Smooth muscle cell of the pulmonary artery (primary cell): ENCODE measurements at places on chromosomes 2 and 18. TPM values are rescaled to one million over a fixed set of nuclear protein-coding genes. Genes with fewer than 3 reads are reported as not detected.

MAL gene
- total RNA-seq, result not detected in 2 replicates

SERPINB10 gene
- total RNA-seq, result not detected in 2 replicates

NMUR1 gene
- total RNA-seq, result 0.07 and 0.20 TPM in 2 replicates

UGT1A6 gene
- 0.10 TPM in 1 of 2 replicates, not detected in the other for total RNA-seq

KRCC1 gene
- total RNA-seq, result 16.2 and 19.9 TPM in 2 replicates

RBKS gene
- 0.59 and 1.2 TPM in 2 replicates for total RNA-seq

NT5DC4 gene
- 0.33 TPM in 1 of 2 replicates, not detected in the other for total RNA-seq

DNAJC5G gene
- not detected in 2 replicates for total RNA-seq

SERPINB3 gene
- total RNA-seq, result 0.07 TPM in 1 of 2 replicates, not detected in the other

NT5C1B gene
- total RNA-seq, result not detected in 2 replicates

PID1 gene
- total RNA-seq, result 35.6 and 48.6 TPM in 2 replicates

CNGA3 gene
- total RNA-seq, result not detected in 2 replicates

SAP130 gene
- 5.5 and 6.8 TPM in 2 replicates for total RNA-seq

BCL2 gene
- total RNA-seq, result 0.92 and 3.1 TPM in 2 replicates

HOXD9 gene
- not detected in 2 replicates for total RNA-seq

ABCG5 gene
- not detected in 2 replicates for total RNA-seq

GPR45 gene
- not detected in 2 replicates for total RNA-seq

ALKAL2 gene
- not detected in 2 replicates for total RNA-seq

TEX44 gene
- not detected in 2 replicates for total RNA-seq

CENPA gene
- 1.5 and 2.7 TPM in 2 replicates for total RNA-seq

KHK gene
- 0.98 and 0.99 TPM in 2 replicates for total RNA-seq

GPR75 gene
- 1.5 and 2.4 TPM in 2 replicates for total RNA-seq

ALLC gene
- not detected in 2 replicates for total RNA-seq

MAP2 gene
- 10.7 and 20.1 TPM in 2 replicates for total RNA-seq

AGXT gene
- not detected in 2 replicates for total RNA-seq

LYG1 gene
- 0.59 and 0.86 TPM in 2 replicates for total RNA-seq

TEKT4 gene
- total RNA-seq, result not detected in 2 replicates

TWIST2 gene
- 20.7 and 29.0 TPM in 2 replicates for total RNA-seq

WDR43 gene
- 51.9 and 82.5 TPM in 2 replicates for total RNA-seq

DLX1 gene
- total RNA-seq, result 1.6 and 7.7 TPM in 2 replicates

LYPD1 gene
- total RNA-seq, result 12.8 and 13.7 TPM in 2 replicates

SPDYA gene
- total RNA-seq, result 0.83 and 0.91 TPM in 2 replicates

HOXD8 gene
- total RNA-seq, result 0.46 and 1.4 TPM in 2 replicates

RPRM gene
- not detected in 2 replicates for total RNA-seq

HDLBP gene
- 1,582 and 1,585 TPM in 2 replicates for total RNA-seq

RAB3GAP1 gene
- 75.5 and 88.1 TPM in 2 replicates for total RNA-seq

ARHGEF4 gene
- total RNA-seq, result 4.7 and 13.2 TPM in 2 replicates

TMEM163 gene
- 0.13 and 0.76 TPM in 2 replicates for total RNA-seq

CRYBA2 gene
- not detected in 2 replicates for total RNA-seq

LINC00305 gene
- total RNA-seq, result not detected in 2 replicates

SOX11 gene
- total RNA-seq, result 0.03 and 0.52 TPM in 2 replicates

ADCYAP1 gene
- not detected in 2 replicates for total RNA-seq

DHX57 gene
- total RNA-seq, result 20.4 and 20.7 TPM in 2 replicates

ZNF804A gene
- 0.20 and 1.4 TPM in 2 replicates for total RNA-seq

SNED1 gene
- total RNA-seq, result 35.9 and 62.5 TPM in 2 replicates

ASB18 gene
- total RNA-seq, result not detected in 2 replicates

CYP1B1 gene
- 92.9 and 230 TPM in 2 replicates for total RNA-seq

HMSD gene
- total RNA-seq, result 0.33 TPM in 1 of 2 replicates, not detected in the other
